CD4-positive, alpha-beta T cell treated with Interleukin-15 for 1 hour (primary cell): ENCODE measurements at places on chromosomes 13 and 19.

- no peak for DNase-seq
Observed at GRCh38 chr13:113457510-113457909, 4.2 kb upstream of the ADPRHL1 start.

- peak; percentile 63 for DNase-seq
Observed at GRCh38 chr13:28423010-28423409, 71.9 kb downstream of the FLT1 start.

DNA sequence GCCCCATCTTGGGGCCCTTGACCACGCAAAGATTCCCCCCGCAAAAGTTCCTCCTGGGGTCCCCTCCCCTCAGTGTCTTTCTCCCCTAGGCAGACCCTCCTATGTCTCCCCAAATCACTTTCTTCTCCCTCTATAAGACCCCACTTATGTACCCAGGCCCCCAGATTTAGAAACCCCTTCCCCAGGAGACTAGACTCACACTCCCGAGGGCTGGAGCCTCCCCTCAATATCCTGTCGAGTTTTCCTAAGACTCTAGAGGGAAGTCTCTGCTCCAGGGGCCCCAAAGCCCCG is 1.4 kb downstream of the SLC1A5 start:
- no peak for DNase-seq

DNA sequence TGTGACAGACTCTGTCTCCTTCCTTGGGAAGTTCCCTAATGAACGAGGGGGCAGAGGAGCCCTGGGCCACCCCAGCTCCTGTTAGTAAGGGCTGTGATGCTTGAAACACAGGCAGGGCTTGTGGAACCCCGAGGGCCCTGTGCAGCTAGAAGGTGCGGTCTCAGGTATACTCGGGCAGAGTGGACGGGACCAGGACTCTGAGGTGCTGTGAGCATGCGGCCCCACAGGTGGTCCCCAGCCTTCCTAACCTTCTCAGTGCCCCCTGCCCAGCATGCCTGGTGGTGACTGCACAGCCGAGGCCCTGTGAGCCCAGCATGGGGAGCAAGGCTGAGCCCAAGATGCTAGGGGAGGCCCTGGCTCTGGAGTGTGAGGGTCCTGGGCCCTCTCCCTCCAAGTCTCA is 4.0 kb upstream of the SIGLEC8 start:
- DNase-seq = no peak

DNA sequence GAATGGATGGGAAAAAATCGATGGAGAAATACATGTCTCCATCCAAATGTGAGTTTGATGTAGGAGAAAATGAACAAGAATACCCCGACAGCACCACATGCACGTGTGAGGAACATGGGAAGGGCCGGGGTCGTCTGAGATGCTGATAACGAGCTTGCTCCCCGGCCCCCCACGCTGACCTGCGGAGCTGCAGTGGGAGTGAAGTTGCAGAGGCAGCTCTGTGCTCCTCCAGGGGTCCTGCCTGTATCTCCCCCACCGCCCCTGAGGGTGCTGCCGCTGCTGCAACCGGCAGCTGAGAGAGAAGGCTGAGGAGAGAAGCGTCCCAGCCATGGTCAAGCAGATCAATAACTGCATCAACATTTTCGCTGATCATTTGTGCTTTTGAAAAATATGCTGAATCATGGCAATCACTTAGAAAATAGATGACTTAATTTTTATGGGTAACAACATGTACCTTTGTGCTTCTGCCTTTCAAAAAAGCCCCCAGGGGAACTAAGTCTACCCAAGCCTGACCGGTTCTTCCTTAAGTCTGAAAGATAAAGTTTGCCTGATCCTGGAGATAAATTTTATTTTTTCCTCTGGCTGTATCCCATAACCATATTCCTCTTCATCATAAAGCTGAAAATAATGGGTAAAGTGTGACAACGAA is 18.2 kb upstream of the NAXD start:
- no peak for DNase-seq

- DNase-seq = no peak
Observed at GRCh38 chr19:49887665-49888509, 8.8 kb downstream of the IL4I1 start.

- peak; percentile 92 for DNase-seq
Observed at GRCh38 chr19:16076154-16076957, at the start of gene TPM4. Gene TPM4, plus strand, starts transcription at chr19:16076495. Its CDS starts 71 bp downstream, at chr19:16076566.

GRCh38 chr13:101739382-101740178 is 287.1 kb downstream of the ITGBL1 start:
- DNase-seq = no peak

GRCh38 chr13:111411151-111411858 is 90.9 kb downstream of the TEX29 start:
- no peak for DNase-seq

GRCh38 chr13:112643759-112644459 is 45.9 kb upstream of the ATP11A start:
- DNase-seq = no peak

GRCh38 chr13:78030341-78030896 is 111.8 kb upstream of the EDNRB start:
- no peak for DNase-seq

DNA sequence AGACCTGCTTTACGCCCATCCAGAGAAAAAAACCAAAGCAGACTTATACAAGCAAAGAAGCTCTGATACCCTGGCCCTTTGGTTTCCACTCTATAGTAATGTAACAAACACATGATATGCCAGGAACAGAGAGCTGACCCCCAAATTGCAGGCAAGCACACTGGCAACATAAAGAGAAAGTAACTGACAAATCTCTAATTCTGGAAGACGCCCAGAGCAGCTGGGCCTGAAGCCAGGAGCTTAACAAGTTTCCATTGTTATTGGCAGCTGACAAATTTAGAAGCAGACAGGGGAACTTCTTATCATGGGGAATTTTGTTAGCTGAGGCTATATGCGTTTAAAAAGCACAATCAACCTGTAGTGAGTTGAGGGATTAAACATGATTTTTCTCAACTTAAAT is 158.0 kb downstream of the DLEU7 start:
- DNase-seq = no peak

- DNase-seq = no peak
Observed at GRCh38 chr13:76868371-76868770, 17.8 kb downstream of the KCTD12 start.

DNA sequence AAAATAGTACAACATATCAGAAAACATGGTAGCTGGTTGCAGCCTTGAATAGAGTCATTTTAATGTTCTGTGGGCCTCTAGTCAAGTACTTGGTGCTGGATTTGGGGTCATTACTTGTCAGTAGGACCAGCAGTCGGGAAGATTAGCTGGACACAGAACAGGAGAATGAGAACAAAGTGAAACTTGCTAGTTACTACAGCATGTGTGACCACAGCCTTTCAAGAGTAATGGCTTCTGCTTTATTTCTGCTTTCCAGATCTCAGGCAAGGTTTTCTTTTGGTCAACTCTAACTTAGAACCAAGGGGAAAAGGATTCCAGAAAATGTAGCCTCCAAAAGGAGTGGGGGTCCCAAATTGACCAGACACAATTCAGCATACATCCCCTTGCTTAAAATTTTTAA is 17.1 kb upstream of the VWA8 start:
- DNase-seq = no peak

DNA sequence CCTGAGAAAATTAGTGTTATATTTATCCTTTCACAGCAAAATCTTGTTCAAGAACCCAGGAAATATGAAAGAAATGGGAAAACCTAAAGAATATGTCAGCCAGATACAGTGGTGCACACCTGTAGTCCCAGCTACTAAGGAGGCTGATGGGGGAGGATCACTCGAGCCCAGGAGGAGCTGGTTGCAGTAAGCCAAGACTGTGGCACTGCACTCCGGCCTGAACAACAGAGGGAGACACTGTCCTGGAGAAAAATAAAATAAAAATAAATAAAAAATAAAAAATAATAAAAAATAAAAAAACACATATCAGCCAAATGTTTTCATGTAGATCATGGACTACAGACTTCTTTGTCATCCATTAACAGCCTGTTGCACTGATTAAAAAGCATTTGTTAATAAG is 244.8 kb upstream of the KLHL1 start:
- DNase-seq = no peak

GRCh38 chr13:39577838-39578491 is 25.0 kb downstream of the LHFPL6 start:
- no peak for DNase-seq

GRCh38 chr13:66218583-66218982 is 1011.6 kb downstream of the PCDH9 start:
- DNase-seq = no peak

DNA sequence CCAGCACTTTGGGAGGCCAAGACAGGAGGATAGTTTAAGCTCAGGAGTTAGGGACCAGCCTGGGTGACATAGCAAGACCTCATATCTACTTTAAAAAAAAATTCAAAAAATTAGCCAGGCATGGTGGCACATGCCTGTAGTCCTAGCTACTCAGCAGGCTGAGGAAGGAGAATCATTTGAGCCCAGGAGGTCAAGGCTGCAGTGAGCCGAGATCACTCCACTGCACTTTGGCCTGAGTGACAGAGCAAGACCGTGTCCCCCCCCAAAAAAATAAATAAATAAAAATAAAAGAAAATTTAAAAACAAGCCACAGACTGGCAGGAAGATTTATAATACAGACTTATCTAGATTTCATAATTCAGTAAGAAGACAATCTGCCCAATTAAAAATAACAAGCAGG is 14.8 kb downstream of the PSPC1 start:
- no peak for DNase-seq

DNA sequence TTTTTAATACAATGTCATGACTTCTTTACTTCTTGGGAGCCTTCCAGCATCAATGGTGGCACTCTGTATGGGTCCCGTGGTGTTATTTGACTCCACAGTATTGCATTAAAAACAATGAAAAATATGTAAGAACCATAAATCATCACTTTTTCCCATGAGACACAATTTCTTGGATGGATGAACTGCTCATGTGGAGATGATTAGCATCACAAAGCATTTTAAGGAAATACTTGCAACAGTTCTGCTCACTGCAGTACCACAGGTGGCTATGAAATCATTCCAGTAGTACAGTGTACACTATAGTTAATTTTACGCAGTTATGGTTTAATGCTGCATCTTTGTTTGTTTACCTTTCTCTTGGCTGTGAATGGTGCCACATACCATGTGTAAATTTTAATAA is 37.2 kb upstream of the C1QTNF9B start:
- DNase-seq = no peak

- no peak for DNase-seq
Observed at GRCh38 chr13:77832339-77833100, 86.1 kb downstream of the EDNRB start.

- DNase-seq = no peak
Observed at GRCh38 chr19:4519521-4520277, 1.4 kb upstream of the PLIN4 start.

GRCh38 chr19:4537953-4538600 is 1.8 kb downstream of the LRG1 start:
- DNase-seq = no peak

DNA sequence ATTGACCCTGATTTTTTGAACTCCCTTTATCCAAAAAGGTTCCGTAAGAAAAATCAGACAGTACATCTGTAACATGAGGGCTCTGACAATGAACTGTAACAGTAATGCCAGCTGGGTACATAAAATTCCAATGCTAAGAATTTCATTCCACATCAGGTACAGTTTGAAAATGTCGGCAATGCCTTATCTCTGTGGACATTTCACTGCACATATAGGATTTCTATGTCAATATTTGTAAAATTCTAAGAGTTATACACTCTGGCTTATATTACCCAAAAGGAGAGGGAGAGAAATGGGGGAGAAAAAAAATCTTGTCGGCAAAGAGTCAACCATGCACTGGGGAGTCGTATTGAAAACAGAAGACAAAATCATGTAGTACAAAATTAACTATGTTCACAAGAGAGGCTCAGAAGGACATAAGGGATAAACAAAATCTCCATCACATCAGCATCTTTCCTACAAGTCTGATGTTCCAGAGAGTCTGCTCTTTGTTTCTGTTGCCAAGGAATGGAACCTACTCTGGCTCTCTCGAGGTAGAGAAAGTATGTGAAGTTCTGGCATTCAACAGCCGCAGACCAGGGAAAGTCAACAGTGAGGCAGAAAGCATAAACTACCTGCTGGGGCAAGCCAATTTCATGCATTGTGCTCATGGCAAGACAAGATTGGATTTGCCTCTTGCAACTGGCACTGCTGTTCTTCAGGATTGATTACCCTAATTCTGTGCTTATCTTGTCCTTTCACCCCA is 72.4 kb downstream of the STARD13 start:
- DNase-seq = no peak

DNA sequence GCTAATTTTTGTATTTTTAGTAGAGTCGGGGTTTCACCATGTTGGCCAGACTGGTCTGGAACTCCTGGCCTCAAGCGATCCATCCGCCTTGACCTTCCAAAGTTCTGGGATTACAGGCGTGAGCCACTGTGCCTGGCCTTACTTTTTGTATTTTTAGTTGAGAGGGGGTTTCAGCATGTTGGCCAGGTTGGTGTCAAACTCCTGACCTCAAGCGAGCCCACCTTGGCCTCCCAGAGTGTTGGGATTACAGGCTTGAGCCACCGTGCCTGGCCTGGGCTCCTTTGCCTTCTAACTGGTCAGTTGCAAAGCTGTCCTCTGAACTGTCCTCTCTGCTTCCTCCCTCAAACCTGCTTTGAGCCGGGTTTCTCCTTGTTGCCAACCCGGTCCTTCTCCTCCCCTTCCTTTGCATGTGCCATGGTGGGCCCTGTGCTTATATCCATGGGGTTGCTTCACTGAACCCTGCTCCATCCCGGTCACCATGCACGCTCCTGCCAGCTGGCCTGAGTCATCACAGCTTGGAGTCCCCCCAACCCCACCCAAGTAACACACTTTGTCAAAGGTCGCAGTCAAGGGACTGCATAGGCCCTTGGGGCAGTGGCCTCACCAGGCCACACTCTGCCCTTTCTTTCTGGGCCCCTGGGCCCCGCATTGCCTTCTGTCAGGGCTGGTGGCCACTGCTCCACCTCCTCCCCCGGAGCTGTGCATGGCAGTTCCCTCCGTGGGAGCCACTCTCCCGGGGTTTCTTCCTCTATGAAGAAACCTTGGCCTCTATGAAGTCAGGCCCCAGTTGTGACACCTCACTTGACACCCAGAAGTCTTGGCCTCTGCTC is 21.2 kb downstream of the WTIP start:
- DNase-seq = no peak

GRCh38 chr13:28464861-28465460 is 30.0 kb downstream of the FLT1 start:
- DNase-seq = no peak

DNA sequence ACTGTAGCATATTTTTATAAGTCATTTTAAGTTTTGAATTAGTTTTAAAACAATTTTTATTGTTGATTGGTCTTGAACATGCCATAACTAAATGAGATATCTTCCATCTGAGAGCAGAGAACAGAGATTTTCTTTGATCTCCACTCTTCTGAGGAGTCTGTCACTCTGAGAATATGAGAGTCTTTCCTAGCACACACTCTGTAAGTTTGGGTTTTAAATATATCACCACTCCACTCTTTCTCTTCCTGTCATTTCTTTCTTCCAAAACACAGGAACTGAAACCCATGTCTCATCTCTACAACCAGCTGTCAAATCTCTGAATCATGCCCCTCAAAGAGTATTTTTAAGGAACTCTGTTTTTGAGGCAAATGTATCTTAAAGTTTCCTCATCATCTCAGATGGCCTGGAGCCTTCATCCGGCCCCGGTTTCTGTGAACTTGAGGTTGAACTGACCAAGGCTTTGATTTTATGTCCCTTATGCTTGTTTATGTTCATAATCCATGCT is 698.2 kb upstream of the SGCG start:
- DNase-seq = no peak
